Suppressor macrophage treated with lipopolysaccharide for 4 hours (primary cell): ENCODE measurements at places on chromosomes 12 and 14.

DNA sequence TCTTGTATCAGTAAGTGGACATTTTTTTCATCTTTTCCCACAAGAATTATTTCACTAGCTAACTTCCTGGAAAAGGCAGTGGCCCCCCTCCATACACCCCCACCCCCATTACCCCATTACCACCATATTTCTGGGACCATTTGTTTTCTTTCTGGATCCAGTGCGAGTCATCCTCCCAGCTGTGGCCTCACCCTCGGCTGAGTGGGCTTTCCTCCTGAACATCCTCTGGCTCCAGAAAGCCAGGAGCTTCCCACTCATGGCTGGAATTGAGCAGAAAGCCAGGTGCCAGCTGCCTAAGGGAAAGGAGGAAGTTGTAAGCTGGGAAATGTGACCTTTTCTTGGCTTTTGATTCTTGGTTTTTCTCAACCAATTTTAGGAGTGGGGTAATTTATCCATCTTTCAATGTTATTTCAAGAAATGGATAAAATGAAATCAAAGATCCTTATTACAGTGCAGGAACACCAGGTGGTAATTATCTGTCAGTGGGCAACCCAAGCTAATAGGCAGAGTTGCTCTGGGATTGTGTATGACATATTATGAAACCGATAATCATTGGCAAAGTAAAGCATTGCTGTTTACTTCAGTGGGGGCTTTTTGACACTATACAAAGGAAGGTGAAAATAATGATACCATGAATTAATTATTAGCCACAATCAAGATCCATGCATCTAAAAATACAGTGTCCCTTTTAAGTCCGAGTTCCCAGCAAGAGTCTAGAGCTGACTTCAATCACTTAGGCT lies 124.6 kb downstream of the KICS2 start:
- no peak for DNase-seq

- DNase-seq = no peak
Measured at GRCh38 chr14:94592457-94592856, 11.2 kb downstream of the SERPINA5 start.

- no peak for DNase-seq
Measured at GRCh38 chr12:60539592-60539991, 943.8 kb downstream of the SLC16A7 start.

DNA sequence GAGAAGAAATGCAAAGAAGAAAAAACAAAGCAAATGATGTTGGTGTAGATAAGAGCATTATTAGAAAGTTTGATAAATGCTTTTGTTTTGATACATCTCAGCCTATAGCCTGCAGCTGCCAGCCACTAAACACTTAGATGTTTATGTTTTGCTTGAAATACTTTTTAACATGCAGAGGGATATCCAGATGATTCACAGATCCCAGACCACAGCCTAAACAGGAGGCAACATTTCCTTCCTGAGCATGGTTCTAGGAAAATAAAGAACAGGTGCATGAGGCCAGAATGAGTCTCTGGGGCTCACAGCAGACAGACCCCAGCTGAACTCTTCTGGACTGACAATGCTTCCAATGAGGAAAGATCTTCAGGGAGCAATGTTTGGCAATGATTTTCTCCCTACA lies 103.7 kb upstream of the EEA1 start:
- no peak for DNase-seq

DNA sequence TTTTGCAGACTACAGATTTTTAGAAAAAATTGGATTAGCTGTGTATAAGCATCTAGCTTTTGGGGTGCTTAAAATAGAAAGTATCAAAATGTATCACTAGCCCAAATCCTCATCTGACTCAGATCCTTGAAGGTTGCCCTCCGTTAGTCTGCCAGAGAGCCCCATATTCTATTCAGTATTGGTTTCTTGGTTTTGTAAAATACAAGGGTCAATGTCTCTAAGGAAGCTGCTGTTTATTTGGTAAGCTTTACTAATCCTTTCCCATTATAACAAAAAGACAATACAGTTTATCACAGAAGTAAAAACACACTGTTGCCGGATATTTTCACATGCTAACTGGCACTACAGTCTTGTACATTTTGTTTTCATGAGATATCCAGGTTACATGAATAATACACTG lies 92.8 kb upstream of the PTHLH start:
- DNase-seq = no peak

- no peak for DNase-seq
Measured at GRCh38 chr12:108346727-108347710, 7.9 kb upstream of the CMKLR1 start.

DNA sequence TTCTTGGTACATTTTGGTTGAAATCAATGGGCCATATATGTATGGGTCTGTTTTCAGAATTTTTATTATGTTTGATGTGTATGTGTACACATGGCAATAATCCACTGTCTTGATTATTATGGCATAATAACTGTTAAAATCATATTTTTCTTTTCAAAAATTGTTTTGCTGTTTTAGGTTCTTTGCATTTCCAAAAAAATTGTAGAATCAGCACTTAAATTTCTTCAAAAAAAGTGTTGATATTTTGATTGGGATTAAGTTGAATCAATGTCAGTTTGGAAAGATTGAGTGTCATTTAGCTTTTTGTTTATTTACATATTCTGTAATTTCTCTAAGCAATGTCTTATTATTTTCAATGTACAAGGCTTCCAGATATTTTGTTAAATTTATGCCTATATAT lies 154.1 kb downstream of the SLC5A8 start:
- no peak for DNase-seq

- DNase-seq = no peak
Measured at GRCh38 chr12:107359382-107359781, 266.0 kb upstream of the CRY1 start.

DNA sequence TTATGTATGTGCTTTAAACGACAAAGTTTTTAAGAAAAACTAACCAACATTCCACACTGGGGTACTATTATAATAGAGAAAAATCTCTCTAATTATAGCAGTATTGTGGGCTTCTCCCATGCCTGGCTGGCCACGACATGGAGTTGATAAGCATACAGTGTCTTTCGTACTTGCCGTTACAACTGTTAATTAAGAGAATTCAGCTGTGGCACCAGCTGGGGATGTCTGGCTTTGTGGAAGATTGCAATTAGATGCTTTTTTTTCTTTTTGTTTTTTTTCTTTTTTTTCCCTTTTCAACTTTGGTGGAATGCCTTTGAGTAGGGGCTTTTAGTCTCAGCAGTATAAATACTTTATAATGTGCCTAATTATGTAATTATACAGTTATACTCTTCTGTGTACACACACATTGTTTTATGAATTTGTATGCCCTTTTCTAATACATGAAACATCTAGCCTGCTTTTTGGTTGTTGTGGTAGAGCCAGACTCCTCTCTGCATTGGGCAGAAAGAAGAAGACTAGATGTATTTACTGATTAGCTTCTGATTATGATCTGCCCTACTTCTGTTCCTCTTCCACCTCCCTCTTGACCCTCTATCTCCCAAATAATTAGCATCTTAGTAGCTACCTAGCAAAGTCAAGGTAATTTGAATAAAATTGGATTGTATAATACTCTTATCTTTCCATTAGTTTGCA lies 76.4 kb downstream of the SUSD6 start:
- no peak for DNase-seq

DNA sequence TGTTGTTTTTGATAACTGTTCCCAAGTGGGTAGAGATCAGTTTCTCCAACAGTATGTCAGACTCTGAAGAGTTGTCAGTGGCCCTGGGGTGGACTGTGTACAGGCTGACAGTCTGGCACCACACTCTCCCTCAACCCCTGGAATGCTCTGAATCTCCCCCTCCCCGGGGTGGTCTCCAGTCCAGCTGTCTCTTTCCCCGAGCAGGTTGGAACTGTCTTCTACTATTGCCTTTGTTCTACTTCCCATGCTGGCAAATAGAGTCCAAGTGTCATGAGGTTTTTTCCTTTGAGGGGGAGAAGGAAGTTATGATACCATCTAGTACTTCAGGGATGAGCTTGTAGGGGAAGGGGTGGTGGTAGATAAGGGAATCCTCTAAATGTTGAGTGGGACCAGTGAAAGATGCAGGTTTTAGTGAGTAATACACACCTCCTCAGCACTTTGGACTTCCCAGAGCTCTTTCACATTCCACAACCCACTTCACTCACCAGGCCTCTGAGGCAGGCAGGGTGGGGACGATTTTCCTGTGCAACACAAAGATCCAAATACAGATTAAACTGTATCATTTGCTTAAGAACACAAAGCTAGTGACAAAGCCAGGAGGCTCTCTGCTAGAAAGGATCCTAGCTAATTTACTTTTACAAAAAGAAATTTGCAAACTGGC lies 170.7 kb upstream of the GZMB start:
- DNase-seq = no peak

GRCh38 chr12:25107920-25108319 lies 87.0 kb downstream of the DNAI7 start:
- DNase-seq = peak; percentile 40

- peak; percentile 97 for DNase-seq
Measured at GRCh38 chr12:10749700-10750384, 26.7 kb upstream of the YBX3 start.

DNA sequence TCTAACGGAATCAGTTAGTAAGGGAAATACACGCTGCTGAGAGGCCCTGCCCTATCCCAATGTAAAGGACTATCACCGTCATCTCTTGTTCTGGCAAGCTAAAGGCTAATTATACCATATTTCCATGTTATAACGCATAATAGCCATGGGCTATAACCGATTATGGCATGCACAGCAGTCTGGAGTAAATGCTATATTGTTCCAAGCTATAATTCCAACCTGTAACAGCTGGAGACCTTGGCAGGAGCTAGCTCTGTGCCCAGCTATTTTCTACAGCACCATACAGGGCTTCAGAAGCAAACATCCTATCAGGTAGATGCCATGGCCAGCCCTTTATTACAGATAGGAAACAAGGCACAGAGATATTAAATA lies 26.3 kb downstream of the SYNE3 start:
- DNase-seq = no peak

DNA sequence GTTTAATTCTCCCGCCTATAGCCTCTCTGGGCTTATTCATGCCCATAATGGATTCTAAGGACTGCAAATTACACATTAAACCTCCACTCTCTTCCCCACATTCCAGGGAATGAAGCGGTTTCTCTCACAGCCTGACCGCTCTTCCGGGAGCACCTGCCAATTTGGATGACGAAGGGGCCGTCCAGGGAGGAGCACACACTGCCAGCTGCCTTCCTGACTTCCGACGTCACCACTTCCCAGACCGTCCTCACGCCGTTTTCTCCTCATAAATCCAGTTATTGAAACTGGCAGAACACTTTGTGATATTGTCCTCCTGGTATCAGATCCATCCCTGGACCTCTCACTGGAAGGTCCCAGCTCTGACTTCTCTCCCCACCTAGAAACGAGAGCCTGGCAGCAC lies 87.6 kb downstream of the GCH1 start:
- no peak for DNase-seq

GRCh38 chr12:40378691-40379090 lies 153.9 kb downstream of the LRRK2 start:
- DNase-seq = no peak

- no peak for DNase-seq
Measured at GRCh38 chr12:77687321-77687720, 143.4 kb upstream of the NAV3 start.

DNA sequence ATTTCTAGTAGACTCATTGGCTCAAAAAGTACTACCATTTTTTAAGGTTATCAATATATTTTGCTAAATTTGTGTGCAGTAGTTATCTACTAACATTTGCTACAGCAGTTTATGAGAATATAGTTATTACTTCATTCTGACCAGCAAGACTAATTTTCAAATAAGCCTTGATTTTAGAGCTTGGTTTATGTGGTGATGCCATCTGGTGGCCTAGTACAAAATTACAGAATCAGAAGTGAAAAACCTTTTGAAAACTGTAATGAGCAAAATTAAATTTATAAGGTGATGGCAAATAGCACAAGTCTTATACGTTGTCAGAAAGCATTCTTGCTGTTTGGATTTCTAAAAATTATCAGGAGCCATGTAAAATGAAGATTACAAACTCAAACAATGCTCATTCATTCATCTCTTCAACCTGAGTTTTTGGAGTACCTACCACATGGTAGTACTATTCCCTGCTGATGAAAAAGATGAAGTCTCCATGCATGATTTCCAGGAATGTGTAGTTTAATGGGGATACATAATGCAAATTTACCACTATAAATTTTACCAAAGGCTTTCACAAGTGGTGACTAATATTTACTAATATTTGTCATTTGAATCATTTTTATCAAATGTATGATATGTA lies 51.0 kb downstream of the MAGOHB start:
- DNase-seq = peak; percentile 65

GRCh38 chr12:26867080-26867479 lies 34.1 kb upstream of the ITPR2 start:
- peak; percentile 6 for DNase-seq

GRCh38 chr12:54463484-54463883 lies 9.9 kb downstream of the GTSF1 start:
- no peak for DNase-seq

- DNase-seq = no peak
Measured at GRCh38 chr12:92088805-92089204, 56.8 kb downstream of the BTG1 start.

GRCh38 chr12:67019070-67019469 lies 250.1 kb upstream of the CAND1 start:
- DNase-seq = no peak

GRCh38 chr12:12796171-12796570 lies 10.7 kb downstream of the APOLD1 start:
- DNase-seq = no peak

DNA sequence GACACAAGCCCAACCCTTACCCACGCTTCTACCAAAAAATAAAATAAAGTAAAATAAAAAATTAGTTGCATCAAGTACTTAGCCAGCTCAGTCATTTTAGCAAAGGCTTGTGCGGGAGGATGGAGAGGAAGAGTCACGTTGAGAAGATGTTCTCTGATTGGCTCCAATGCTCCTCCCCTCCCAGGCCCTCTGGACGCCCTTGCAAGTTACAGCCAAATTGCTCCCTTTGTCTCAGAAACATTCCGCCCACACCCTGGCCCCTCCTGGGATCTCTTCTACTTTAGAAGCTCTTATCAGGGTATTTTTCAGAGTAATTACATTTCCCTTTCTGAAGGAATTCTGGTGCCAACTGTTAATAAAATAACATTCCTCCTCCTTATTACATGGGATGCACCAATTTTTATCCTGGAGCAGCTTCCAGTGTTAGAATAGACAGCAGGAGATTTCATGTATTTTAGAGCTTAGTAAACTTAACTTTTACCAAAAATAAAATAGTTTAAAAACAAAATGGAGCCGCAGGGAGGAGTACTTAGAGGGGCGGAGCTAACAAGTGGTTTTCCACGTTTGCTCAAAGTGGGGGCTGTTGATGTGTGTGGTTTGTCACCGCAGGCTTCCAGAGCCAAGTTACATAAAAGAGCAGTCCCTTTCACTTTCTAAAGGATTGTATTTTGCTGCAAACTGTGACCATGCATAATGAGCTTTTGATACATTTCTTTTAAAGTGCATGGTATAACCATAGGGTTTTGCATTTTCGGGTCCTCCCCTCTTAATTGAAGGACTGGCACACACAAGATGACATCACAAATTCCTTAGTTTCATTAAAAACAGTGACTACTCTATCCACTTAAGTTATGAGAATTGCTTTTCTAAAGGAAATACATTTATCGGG lies 71.7 kb upstream of the RAP1B start:
- peak; percentile 86 for DNase-seq
